ENCODE measurements at places on chromosomes 3 and 15.

DNA sequence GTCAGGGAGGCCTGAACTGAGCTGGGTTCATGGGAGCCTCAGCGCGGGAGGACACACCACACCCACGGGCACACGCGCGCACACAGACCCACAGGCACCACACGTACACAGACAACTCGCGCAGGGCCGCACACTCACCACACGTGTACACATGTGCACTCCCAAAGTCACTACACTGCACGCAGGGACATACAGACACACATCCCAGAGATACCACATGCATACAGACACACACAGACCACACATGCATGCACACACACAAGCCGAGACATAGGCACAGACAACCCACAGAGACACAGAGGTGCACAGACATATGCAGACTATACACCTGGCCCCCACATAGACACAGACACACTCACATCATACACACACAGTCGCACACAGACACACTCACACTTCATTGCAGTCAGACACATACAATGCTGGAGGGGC lies 1.1 kb upstream of the MGLL start:
- no peak for DNase-seq
- no peak overlapping the region for H3K27ac ChIP-seq
- peaks cover 3% of the 10 kb centered on the region for H3K36me3 ChIP-seq

- DNase-seq: no peak
- no peaks in the 10 kb centered on the region for H3K27me3 ChIP-seq
- no peaks in the 10 kb centered on the region for H3K4me1 ChIP-seq
- H3K36me3 ChIP-seq: no peaks in the 10 kb centered on the region
- H3K27ac ChIP-seq: no peak overlapping the region
Observed at GRCh38 chr3:17310983-17311382, 426.2 kb downstream of the PLCL2 start.

- no peak for DNase-seq
- no peaks in the 10 kb centered on the region for H3K36me3 ChIP-seq
- H3K4me1 ChIP-seq: peaks cover 18% of the 10 kb centered on the region
- no peak overlapping the region for H3K4me3 ChIP-seq
Observed at GRCh38 chr3:9914011-9914410, 2.9 kb upstream of the IL17RC start.

DNA sequence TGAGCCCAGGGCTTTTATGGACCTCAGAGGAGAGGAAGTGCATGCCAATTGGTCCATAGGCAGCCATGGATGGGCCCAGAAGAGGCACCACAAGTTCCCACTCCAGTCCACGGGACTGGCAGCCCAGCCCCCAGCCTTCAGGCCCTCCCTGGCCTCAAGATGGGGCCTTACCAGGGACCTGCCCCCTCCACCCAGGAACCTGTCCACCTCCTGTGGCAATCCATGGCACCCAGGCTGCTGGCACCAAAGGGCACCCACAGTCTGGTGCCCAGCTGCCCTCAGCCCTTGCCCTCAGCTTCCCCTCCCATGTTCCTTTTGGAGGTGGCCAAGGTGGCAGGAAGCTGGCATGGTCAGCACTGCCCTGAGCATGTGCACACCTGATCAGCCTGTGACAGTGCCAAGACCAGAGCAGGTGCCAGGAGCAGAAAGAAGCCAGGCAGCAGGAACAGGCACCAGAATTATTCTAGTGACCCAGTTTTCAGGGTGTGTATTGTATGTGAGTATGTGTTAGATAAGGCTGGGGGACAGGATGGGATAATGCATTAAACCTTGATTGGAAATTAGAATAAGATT lies 415.0 kb downstream of the NTRK3 start:
- no peaks in the 10 kb centered on the region for H3K4me1 ChIP-seq
- no peak for DNase-seq
- 0 out of 2 replicates have a peak, but pooled peaks cover 3% of the 10 kb centered on the region for H3K36me3 ChIP-seq
- no peak overlapping the region for H3K27ac ChIP-seq

DNA sequence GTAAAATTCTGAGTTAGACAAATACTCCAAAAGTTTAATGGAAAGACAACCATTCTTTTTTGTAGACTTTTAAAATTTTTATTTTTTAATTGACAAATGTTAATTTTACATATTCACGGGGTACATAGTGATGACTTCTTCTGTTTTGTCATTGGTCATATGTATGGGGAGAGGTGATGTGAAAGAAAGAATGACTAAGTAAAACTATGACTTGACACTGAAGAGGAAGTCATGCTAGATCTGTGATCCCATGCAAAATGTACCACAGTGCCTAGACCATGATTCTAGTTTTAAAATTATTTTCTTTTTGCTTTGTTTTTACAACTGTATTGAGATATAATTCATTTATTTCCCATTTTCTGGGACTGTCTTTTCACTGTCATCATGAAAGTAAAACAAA lies 281.6 kb downstream of the MBNL1 start:
- no peaks in the 10 kb centered on the region for H3K27me3 ChIP-seq
- H3K36me3 ChIP-seq: no peaks in the 10 kb centered on the region
- H3K4me1 ChIP-seq: no peaks in the 10 kb centered on the region
- no peak overlapping the region for H3K4me3 ChIP-seq
- no peak for DNase-seq

DNA sequence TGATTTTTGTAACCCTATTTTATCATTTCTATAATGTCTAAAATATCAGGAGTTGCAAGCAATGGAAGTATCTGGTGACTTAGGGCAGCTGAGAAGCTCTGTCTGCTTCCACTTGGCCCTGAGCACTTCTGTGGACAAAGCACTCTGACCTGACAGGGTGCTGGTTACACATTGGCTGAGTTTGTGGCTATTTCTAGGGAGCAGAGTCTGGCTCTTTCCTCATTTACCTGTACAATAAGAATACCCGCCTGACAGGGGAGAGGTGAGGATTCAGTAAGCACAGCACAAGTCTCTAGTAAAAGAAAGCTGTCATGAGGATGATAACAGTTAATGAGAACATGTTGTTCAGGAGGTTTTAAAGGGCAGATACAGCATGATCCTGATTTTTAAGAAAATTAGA lies 33.3 kb upstream of the SPESP1 start:
- no peak for DNase-seq
- no peak overlapping the region for H3K4me3 ChIP-seq
- no peaks in the 10 kb centered on the region for H3K36me3 ChIP-seq
- H3K27me3 ChIP-seq: peaks cover 3% of the 10 kb centered on the region
- no peak overlapping the region for H3K27ac ChIP-seq
- no peaks in the 10 kb centered on the region for H3K4me1 ChIP-seq

- peaks cover 11% of the 10 kb centered on the region for H3K4me1 ChIP-seq
- no peaks in the 10 kb centered on the region for H3K36me3 ChIP-seq
- H3K27ac ChIP-seq: no peak overlapping the region
- no peaks in the 10 kb centered on the region for H3K27me3 ChIP-seq
Observed at GRCh38 chr3:44963571-44964325, 12.2 kb downstream of the ZDHHC3 start.

GRCh38 chr3:184645336-184645735 lies 66.5 kb downstream of the MAGEF1 start:
- no peak for DNase-seq
- H3K4me3 ChIP-seq: no peak overlapping the region
- H3K27me3 ChIP-seq: peaks cover 4% of the 10 kb centered on the region
- no peak overlapping the region for H3K27ac ChIP-seq
- no peaks in the 10 kb centered on the region for H3K36me3 ChIP-seq

DNA sequence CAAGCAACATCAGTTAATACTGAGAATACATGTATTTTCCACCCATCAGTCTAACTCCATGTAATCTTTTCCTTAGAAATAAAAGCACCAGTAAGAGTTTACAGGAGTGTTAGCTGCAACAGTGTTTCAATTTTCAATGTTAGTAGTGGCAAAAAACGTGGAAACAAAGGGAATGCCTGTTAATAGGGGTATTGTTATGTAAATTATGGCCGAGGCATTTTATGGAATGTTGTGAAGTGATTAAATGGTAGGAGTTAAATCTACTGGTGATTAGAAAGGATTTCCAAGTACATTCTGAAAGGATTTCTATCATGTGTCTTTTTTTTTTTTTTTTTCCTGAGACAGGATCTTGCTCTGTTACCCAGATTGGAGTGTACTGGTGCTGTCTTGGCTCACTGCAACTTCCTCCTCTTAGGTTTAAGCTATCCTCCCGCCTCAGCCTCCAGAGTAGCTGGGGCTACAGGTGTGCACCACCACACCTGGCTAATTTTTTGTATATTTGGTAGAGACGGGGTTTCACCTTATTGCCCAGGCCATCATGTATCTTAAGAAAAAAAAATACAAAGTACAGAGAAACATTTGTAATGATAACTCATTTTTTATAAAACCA lies 6.6 kb downstream of the ATP6V1A start:
- H3K27me3 ChIP-seq: no peaks in the 10 kb centered on the region
- peaks cover 4% of the 10 kb centered on the region for H3K36me3 ChIP-seq
- peaks cover 17% of the 10 kb centered on the region for H3K4me1 ChIP-seq
- H3K4me3 ChIP-seq: peak overlapping the region; percentile 11
- no peak for DNase-seq

- peaks cover 32% of the 10 kb centered on the region for H3K4me1 ChIP-seq
- no peak for DNase-seq
- no peak overlapping the region for H3K4me3 ChIP-seq
- no peaks in the 10 kb centered on the region for H3K36me3 ChIP-seq
- H3K27ac ChIP-seq: no peak overlapping the region
Observed at GRCh38 chr3:197023998-197024651, 5.5 kb downstream of the MELTF start.

DNA sequence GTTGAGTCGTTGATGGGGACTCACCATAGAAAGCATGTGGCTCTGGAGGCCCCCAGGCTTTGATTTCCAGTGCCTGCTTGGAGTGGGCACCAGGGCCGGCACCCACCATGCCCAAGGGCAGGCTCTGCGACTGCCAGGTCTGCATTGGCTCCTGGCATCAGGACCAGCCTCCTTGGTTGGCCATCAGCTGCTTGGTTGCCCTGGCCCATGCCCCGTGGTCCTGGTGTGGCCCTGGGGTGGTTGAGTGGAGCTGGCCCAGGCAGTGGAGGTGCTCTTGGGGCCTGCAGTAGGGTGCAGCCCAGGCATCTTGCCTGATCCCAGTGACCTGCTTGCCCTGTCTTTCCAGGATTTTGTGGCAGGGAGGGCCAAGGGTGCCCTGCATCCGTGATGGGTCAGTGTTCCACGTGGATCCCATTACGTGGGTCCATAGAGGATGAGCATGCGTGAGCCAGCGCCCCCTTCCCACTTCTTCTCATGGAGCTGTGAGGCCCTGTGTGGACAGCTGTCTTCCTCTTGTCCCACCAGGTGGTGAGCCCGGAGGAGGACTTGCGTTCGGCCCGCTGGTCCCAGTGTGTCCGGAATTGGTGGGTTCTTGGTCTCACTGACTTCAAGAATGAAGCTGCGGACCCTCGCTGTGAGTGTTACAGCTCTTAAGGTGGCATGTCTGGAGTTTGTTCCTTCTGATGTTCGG lies 187.0 kb downstream of the UBE3A start:
- peaks cover 54% of the 10 kb centered on the region for H3K36me3 ChIP-seq
- peak; percentile 3 for DNase-seq
- H3K4me1 ChIP-seq: no peaks in the 10 kb centered on the region
- peaks cover 13% of the 10 kb centered on the region for H3K27me3 ChIP-seq

- peaks cover 13% of the 10 kb centered on the region for H3K36me3 ChIP-seq
- H3K27me3 ChIP-seq: no peaks in the 10 kb centered on the region
- H3K4me3 ChIP-seq: no peak overlapping the region
- H3K27ac ChIP-seq: no peak overlapping the region
- peaks cover 37% of the 10 kb centered on the region for H3K4me1 ChIP-seq
- peak; percentile 76 for DNase-seq
Observed at GRCh38 chr15:75036212-75036616, 12.8 kb downstream of the PPCDC start.

- H3K4me1 ChIP-seq: no peaks in the 10 kb centered on the region
- H3K4me3 ChIP-seq: no peak overlapping the region
- DNase-seq: no peak
Observed at GRCh38 chr3:2653706-2654105, 456.5 kb downstream of the IL5RA start.

- no peak for DNase-seq
- no peak overlapping the region for H3K4me3 ChIP-seq
- no peaks in the 10 kb centered on the region for H3K36me3 ChIP-seq
Observed at GRCh38 chr15:60656481-60656880, 177.5 kb upstream of the ICE2 start.

Measured in WTC11 (cell line).